Activated CD4-positive, alpha-beta T cell treated with anti-CD3 and anti-CD28 coated beads, Interleukin-2, amount 10 ng/mL, durations not matched to agents 24 days and 14 days (primary cell): ENCODE measurements at places on chromosomes 1 and 21. TPM values are rescaled to one million over a fixed set of nuclear protein-coding genes. Genes with fewer than 3 reads are reported as not detected.

CD160 gene
- total RNA-seq: 0.59 TPM in 1 of 2 replicates, not detected in the other

DNA sequence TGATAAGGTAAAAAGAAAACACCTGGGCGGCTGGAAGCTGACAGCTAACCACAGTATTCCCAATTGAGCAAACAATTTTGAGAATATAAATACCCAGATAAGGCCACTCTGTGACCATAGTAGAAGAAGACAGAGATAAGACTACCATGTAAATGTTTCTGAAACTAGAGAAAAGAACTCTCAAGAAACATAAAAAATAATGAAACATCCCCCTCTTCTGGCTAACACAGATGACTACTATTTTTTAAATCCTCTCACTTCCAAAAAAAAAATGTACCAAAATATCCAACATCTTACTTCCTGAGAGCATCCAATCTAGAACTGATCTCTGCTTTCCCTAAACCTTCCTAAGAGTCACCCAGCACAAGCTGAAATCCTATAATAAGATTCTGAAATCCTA lies 125.9 kb downstream of the HFM1 start:
- DNase-seq: no peak

DNA sequence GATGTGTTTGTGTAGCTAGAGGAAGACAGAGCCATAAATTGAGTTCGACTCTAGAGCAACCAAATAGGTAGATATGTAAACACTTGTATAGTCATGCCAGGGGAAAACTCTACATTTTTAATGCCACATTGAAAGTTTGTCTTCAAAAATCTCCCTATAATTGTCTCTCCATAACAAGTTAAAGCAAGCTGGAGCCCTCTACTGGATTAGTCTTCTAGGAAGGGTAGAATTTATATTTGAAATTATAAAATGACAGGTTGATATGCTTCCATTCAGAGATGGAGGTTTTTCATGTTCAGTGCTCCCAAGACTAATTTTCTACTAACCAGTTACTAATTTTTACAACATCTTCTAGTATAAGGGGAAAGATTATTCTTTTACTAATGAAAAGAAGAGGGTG lies 13.1 kb upstream of the COL24A1 start:
- no peak for DNase-seq

- no peak for DNase-seq
Observed at GRCh38 chr1:244137276-244137675, 86.2 kb downstream of the ZBTB18 start.

MT1HL1 gene
- total RNA-seq: not detected in 2 replicates
